ENCODE measurements at places on chromosomes 1 and 21. TPM values are rescaled to one million over a fixed set of nuclear protein-coding genes. Genes with fewer than 3 reads are reported as not detected.

The MIER1 gene
- total RNA-seq, result 20.4 TPM

The MYOM3 gene
- 1.7 TPM for total RNA-seq

The CATSPERE gene
- total RNA-seq, result under 0.01 TPM

The FCN3 gene
- not detected for total RNA-seq

The TMEM222 gene
- total RNA-seq, result 41.8 TPM

The TPTE gene
- total RNA-seq, result not detected

The UMODL1 gene
- not detected for total RNA-seq

The PARS2 gene
- 5.4 TPM for total RNA-seq

The GUCA2A gene
- not detected for total RNA-seq

The TRAF3IP3 gene
- total RNA-seq, result not detected

The SYT11 gene
- 13.2 TPM for total RNA-seq

The SPATC1L gene
- total RNA-seq, result 15.6 TPM

The DNAH14 gene
- 10.1 TPM for total RNA-seq

The OR2L3 gene
- total RNA-seq, result not detected

The PRELP gene
- total RNA-seq, result not detected

The SPATA46 gene
- not detected for total RNA-seq

The EIF4G3 gene
- total RNA-seq, result 27.3 TPM

The DMRTA2 gene
- not detected for total RNA-seq

The CD55 gene
- 28.6 TPM for total RNA-seq

The CYP4A22 gene
- total RNA-seq, result not detected

The CLCA4 gene
- total RNA-seq, result not detected

The RGS16 gene
- 0.81 TPM for total RNA-seq

The ZNF695 gene
- total RNA-seq, result 4.7 TPM

The PDC gene
- not detected for total RNA-seq

The ATP1A2 gene
- total RNA-seq, result not detected

The F5 gene
- not detected for total RNA-seq

The TTC34 gene
- 0.46 TPM for total RNA-seq

The EGLN1 gene
- 34.5 TPM for total RNA-seq

The SOX13 gene
- 5.7 TPM for total RNA-seq

The COL24A1 gene
- total RNA-seq, result 0.07 TPM

The LCE2A gene
- not detected for total RNA-seq

The KRTAP13-2 gene
- not detected for total RNA-seq

The RORC gene
- total RNA-seq, result not detected

The FTCD gene
- total RNA-seq, result not detected

The WLS gene
- total RNA-seq, result 14.4 TPM

The MLLT11 gene
- 19.0 TPM for total RNA-seq

The NECTIN4 gene
- 3.0 TPM for total RNA-seq

The GCSAML gene
- total RNA-seq, result not detected

The SLC5A9 gene
- not detected for total RNA-seq

The MYOG gene
- not detected for total RNA-seq

The DNM3 gene
- 2.5 TPM for total RNA-seq

The AXDND1 gene
- total RNA-seq, result not detected

The GPR61 gene
- total RNA-seq, result not detected

The SH3BGR gene
- total RNA-seq, result 1.0 TPM

The CD5L gene
- not detected for total RNA-seq

The KCNJ10 gene
- not detected for total RNA-seq

The SPATA45 gene
- not detected for total RNA-seq

Data from epithelial cell of proximal tubule (primary cell).